Hair follicle dermal papilla cell (primary cell): ENCODE measurements at places on chromosomes 12 and 14. TPM values are rescaled to one million over a fixed set of nuclear protein-coding genes. Genes with fewer than 3 reads are reported as not detected.

The DDX54 gene
- total RNA-seq: 42.8 and 45.2 TPM in 2 replicates

The EXOC3L4 gene
- total RNA-seq: not detected in 2 replicates

The SLC2A14 gene
- total RNA-seq: 0.16 and 0.24 TPM in 2 replicates

The PIWIL1 gene
- total RNA-seq: not detected in 2 replicates

The SLC6A13 gene
- total RNA-seq: 0.36 TPM in 1 of 2 replicates, not detected in the other

The KCNA5 gene
- not detected in 2 replicates for total RNA-seq

The GLI1 gene
- 0.16 and 0.61 TPM in 2 replicates for total RNA-seq

The ZNF891 gene
- 0.85 and 1.3 TPM in 2 replicates for total RNA-seq

The KRT79 gene
- not detected in 2 replicates for total RNA-seq

The TCL1B gene
- not detected in 2 replicates for total RNA-seq

The CFL2 gene
- total RNA-seq: 170 and 185 TPM in 2 replicates

The ACOT6 gene
- total RNA-seq: 0.16 TPM in 1 of 2 replicates, not detected in the other

The E2F7 gene
- total RNA-seq: 0.49 and 0.97 TPM in 2 replicates

The TMCC3 gene
- 0.24 and 0.49 TPM in 2 replicates for total RNA-seq

The CIDEB gene
- total RNA-seq: 3.2 and 3.6 TPM in 2 replicates

The SGPP1 gene
- 39.0 and 43.8 TPM in 2 replicates for total RNA-seq

The MTHFD1 gene
- total RNA-seq: 34.6 and 45.6 TPM in 2 replicates

The DCN gene
- 827 and 850 TPM in 2 replicates for total RNA-seq

The TAS2R42 gene
- total RNA-seq: not detected in 2 replicates

The TAS2R7 gene
- total RNA-seq: 0.16 TPM in 1 of 2 replicates, not detected in the other

The KRT85 gene
- not detected in 2 replicates for total RNA-seq

The CLEC2A gene
- total RNA-seq: not detected in 2 replicates

The ZDHHC22 gene
- not detected in 2 replicates for total RNA-seq

The GPR84 gene
- 0.12 and 0.16 TPM in 2 replicates for total RNA-seq

The GSG1 gene
- total RNA-seq: 0.16 TPM in 1 of 2 replicates, not detected in the other

The DLGAP5 gene
- 3.1 and 4.0 TPM in 2 replicates for total RNA-seq

The ARF3 gene
- 54.5 and 61.6 TPM in 2 replicates for total RNA-seq
